ENCODE measurements at places on chromosomes 16 and 17. TPM values are rescaled to one million over a fixed set of nuclear protein-coding genes. Genes with fewer than 3 reads are reported as not detected.
A peak's percentile ranks its signal among the peaks of the same experiment; 100 is the strongest.

PPP4C gene
- total RNA-seq: 33.2 TPM

CCL14 gene
- 7.2 TPM for total RNA-seq

KRT28 gene
- total RNA-seq: not detected

ZDHHC1 gene
- 3.4 TPM for total RNA-seq

RNF43 gene
- total RNA-seq: 3.8 TPM

RPS2 gene
- total RNA-seq: 770 TPM

KCNJ18 gene
- total RNA-seq: not detected

CDH11 gene
- 9.7 TPM for total RNA-seq

FN3K gene
- 80.2 TPM for total RNA-seq

SLC52A1 gene
- not detected for total RNA-seq

CCL1 gene
- total RNA-seq: not detected

MYH13 gene
- total RNA-seq: not detected

RAMP2 gene
- 38.2 TPM for total RNA-seq

MYH2 gene
- not detected for total RNA-seq

POLG2 gene
- 7.4 TPM for total RNA-seq

PYY gene
- total RNA-seq: not detected

GLG1 gene
- 62.4 TPM for total RNA-seq

MYH8 gene
- not detected for total RNA-seq

PLA2G10 gene
- not detected for total RNA-seq

DNA sequence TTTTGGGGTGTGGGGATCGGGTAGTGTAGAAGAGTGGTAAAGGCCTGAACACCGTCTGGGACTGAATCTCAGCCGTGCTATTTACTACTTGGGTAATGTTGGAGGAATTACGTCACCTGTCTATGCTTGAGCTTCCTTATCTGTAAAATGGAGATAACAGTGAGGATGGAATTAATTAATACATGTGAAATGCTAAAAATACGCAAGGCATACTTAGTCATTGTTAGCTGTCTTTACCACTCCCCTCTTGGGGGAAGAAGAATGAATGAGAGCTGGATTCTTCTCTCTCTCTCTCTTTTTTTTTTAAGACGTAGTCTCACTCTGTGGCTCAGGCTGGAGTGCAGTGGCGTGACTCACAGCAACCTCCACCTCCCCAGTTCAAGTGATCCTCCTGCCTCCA lies 41.1 kb upstream of the TANGO6 start:
- DNase-seq: no peak

DNA sequence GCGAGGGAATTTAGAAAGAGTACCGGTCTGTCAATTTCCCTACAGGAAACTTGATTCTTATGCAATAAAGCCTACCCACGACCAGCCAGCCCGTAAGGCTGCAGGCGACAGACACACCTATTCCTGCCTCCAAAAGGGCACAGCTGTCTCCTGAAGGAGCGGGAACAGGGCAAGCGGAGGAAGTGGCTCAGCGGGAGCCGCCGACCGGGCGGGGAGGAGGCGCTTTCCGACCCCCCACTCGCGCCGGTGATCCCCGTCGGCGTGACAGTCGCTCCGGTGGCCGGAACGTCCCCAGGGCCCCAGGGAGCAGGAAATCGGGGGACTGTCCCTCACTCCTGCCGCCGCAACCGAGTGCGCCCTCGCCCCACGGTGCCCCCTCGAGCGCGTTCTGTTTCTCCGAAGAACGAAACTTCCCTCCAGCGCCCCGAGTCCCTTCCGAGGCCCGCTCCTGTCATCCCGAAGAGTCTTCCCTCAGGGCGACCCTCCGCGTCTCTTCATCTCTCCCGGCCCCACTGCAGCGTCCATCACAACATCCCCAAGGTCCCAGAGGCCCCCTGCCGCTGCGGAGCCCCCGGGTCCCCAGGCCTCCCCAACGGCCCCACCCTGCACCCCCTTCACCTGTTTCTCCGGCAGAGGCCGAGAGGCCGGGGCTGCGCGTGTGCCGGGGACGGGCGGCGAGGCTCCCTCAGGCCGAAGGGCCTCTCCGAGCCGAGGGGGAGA lies 421 bp downstream of the STAT3 start:
- DNase-seq: peak; percentile 59

GRCh38 chr17:39094607-39095308 lies 56.7 kb downstream of the PLXDC1 start:
- no peak for DNase-seq

GRCh38 chr17:76538281-76538931 lies 897 bp upstream of the CYGB start:
- DNase-seq: no peak

GRCh38 chr17:39208893-39209292 lies 8.8 kb downstream of the RPL19 start:
- peak; percentile 61 for DNase-seq

- DNase-seq: no peak
These were observed 578.4 kb downstream of the CDH11 start for GRCh38 chr16:64543441-64543840.

- peak; percentile 84 for DNase-seq
These were observed 32.4 kb downstream of the FOXK2 start for GRCh38 chr17:82551779-82552457.

GRCh38 chr16:85579191-85579590 lies 33.9 kb upstream of the GSE1 start:
- DNase-seq: no peak

DNA sequence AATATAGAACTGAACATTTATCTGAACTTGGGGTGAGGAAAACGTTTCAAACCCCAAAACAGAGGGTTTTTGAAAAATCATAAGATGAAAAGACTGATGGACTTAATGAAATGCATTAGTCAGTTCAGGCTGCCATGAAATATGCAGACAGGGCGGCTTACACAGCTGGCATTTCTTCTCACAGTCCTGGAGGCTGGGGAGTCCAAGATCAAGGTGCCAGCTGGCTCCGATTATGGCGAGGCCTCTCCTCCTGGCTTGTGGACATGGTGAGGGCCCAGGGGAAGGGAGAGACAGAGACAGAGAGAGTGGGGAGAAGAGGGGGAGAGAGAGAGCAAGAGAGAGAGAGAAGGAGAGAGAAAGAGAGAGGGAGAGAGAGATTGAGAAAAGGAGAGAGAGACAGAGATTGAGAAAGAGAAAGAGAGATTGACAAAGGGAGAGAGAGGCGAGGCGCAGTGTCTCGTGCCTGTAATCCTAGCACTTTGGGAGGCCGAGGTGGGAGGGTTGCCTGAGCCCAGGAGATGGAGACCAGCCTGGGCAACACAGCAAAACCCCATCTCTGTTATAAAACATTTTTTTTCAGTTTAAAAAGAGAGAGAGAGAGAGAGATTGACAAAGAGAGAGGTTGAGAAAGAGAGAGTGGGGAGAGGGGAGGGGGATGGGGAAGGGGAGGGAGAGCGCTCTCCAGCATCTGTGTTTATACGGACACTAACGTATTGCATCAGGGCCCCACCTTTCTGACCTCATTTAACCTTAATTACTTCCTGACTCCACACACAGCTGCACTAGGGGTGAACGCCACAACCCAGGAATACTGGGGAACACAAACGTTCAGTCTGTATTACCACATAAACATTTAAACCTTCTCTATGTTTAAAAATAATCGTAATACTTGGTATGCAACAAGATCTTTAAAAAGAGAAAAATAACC lies 24.6 kb upstream of the RPH3AL start:
- peak; percentile 75 for DNase-seq

- DNase-seq: no peak
These were observed 55.5 kb downstream of the YWHAE start for GRCh38 chr17:1344521-1344920.

DNA sequence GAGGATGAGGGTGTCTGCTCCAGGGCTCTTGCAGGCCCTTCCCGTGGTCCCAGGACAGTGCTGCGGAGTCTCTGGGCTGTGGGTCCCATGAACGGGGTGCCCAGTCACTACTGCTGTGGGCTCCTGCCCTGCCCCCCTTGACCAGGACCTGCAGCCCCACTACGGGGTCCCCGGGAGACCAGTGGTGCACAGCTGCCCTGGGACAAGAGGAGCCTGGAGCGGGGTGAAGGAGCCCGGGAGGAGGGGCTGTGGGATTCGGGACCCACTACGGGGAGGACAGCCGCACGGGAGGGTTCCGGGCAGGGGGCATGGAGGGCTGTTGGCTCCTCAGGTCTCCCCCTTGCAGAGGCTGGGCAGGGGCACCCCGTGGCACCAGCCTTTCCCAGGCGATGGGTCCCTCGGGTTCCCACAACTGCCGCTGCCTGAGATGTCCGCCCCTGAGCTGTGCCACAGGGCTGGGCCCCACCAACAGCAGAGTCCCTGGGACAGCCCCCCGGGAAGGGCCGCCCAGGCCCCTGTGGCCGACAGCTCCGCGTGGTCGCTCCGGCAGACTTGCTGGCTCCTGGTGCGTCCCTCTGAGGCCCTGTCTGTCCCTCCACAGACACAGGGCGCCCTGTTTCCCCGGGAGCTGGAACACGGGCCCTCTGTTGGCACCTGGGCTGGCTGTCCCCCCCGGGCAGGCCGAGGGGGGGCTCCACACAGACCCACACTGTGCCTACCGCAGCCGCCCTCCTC lies 52.1 kb upstream of the GNG13 start:
- DNase-seq: no peak

- DNase-seq: no peak
These were observed 23.9 kb downstream of the NLRC3 start for GRCh38 chr16:3553138-3553923.

DNA sequence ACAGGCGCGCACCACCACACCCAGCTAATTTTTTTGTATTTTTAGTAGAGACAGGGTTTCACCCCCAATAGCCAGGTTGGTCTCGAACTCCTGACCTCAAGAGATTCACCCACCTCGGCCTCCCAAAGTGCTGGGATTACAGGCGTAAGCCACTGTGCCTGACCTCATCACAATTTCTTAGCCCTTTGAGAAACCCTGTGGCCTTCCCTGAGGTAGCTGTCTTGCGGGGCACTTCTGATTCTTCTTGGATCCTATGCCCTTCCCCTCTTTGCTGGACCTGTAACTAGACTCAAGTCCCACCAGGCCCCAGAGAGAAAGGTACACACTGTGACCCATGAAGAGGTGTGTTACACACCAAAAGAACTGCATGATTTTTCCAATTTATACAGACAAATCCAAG lies 13.5 kb upstream of the CETP start:
- DNase-seq: no peak

- no peak for DNase-seq
These were observed 80.3 kb downstream of the TNRC6C start for GRCh38 chr17:78038748-78039288.

DNA sequence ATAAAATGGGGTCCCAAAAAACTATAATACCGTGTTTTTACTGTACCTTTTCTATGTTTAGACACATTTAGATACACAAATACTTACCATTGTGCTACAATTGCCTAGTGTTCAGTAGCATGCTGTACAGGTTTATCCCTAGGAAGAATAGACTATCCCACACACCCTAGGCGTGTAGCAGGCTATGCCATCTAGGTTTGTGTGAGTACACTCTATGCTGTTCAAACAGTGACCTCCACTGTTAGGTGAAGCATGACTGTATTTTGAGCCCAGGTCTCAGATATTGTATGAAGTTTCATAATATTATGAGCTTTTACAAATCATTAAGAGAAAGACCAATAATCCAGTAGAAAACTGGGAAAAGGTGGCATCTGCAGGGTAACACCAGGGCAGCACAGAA lies 23.6 kb downstream of the MILR1 start:
- no peak for DNase-seq

DNA sequence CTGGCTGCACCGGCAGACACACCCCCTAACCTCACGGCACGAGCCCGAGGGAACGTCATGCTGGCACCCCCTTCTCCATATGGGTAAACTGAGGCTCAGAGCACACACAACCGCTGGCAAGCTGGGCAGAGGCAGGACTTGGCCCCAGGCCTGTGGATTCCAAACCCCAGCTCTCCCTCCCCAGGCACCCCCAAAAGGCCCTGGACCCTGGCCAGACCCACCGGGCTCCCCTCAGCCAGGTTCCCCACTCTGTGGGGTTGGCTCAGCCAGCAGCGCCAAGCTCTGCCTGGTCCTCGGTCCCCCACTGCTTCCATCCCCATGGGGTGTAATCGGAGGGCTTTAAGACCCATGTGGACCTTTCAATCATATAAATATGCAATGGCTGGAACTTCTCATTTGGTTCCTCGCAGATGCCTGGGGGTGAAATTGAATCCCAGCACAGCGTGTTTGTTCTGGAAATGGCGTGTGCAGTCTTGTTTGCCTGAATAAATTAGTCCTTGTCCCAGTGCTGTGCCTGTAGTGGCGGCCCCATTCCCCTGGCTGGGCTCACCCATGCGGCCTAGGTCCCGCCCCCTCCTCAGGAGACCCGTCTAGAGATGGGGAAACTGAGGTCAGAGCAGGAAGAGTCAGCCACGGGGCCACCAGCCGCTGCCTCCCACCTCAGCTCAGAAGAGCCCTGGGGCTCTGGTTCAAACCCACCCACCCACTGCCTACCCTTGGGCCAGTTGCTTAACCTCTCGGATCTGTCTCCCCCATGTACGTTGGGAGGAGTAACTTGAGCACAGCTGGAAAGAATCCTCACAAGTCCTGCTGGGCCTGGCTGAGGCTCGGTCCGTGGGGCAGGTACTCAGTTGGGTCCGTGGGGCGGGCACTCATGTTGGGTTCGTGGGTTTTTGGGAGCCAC lies 57.3 kb downstream of the ZFPM1 start:
- DNase-seq: no peak

- DNase-seq: peak; percentile 74
These were observed 3.2 kb upstream of the PABPN1L start for GRCh38 chr16:88869673-88869980.

- no peak for DNase-seq
These were observed 304.6 kb upstream of the CDH11 start for GRCh38 chr16:65426484-65426883.

DNA sequence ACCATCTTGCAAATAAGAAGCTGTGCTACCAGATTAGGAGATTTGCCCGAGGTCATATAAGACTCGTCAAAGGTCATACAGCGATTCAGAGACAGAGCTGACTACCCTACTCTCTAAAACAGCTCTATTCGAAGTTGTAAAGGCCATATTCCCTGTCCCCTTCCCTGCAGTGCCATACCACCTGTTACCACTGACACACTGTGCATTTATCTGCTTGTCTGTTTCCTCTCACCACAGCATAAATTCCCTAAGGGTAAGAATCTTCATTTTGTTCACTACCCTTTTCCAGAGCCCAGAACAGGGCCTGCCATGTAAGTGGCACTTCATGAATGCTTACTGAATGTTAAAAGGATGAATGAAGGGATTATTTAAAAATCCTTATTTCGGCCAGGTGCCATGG lies 3.4 kb upstream of the KSR1 start:
- no peak for DNase-seq

- DNase-seq: no peak
These were observed 224.2 kb downstream of the ENGASE start for GRCh38 chr17:79298799-79299198.

DNA sequence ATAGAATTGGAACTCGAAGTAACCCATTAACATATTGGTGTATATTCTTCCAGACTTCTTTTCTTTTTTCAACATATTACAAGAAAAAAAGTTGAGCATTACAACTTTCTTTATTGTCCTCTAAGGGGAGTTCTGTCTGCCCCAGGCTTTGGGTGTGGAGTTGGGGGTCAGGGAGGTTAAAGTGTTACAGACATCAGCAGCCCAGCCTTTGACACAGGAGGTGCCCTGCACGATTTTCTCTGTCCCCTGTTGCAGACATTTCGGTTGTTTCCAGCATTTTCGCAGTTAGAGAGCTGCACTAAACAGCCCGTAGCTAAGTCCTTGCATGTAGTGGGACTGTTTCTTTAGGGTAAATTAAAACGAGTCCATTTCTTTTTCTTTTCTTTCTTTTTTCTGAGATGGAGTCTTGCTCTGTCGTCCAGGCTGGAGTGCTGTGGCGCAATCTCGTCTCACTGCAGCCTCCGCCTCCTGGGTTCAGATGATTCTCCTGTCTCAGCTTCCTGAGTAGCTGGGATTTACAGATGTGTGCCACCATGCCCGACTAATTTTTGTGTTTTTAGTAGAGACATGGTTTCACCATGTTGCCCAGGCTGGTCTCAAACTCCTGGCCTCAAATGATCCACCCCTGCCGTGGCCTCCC lies 13.4 kb upstream of the ADCY7 start:
- no peak for DNase-seq
